ENCODE measurements at places on chromosomes 3 and 15.
A peak's percentile ranks its signal among the peaks of the same experiment; 100 is the strongest.

- DNase-seq: no peak
These were observed 207.7 kb upstream of the ATP11B start for GRCh38 chr3:182585532-182586150.

DNA sequence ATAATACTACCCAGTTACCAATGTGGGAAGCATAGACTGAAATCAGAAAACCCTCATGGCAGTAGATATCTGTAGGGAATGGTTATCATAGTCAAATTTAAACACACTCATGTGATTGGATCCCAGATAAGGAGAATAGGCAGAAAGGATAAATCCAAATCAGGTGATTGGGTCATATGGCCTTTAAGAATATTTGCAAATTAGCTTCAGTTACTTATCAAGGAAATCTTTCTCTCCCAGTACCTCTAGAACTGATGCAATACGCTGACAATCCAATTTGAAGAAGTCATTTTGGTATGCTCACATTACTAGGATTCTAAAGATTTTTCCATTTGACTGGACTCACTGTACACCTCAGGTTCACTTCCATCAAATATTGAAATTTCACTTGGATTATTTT, 87.7 kb upstream of the MNS1 start:
- no peak for DNase-seq

DNA sequence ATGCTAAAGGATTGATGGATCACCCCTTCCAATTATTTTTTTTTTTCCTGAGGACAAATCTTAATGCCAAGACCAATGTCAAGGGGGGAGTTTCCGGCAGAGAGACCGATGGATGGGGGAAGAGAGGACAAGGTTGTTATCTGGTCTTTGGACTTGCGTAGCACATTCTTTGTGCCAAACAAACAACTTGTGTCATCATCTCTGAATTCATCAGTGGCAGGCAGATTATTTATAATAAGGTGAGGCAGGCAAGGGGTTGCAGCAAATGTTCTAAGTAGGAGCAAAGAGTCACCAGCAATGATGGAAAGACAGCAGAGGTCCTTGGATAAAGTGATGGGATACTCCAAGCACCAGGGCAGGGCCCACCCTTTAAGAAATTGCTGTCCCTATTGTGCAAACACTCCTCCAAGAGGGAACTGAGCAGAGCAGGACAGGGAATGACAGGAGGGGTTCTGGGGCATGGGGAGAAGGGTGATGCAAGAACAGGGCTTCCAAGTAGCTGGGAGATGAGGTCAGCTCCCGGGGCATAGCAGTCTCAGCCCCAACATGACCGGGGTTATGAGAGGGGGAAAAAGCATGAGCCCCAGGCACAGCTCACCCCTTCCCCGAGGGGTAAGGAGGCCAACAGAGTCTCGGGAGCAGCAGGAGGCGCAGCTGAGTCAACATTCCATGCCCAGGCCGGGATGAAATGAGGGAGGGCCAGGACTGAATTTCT, 57.4 kb downstream of the ANXA2 start:
- DNase-seq: no peak

- no peak for DNase-seq
These were observed 96.9 kb upstream of the UBP1 start for GRCh38 chr3:33537133-33537532.

DNA sequence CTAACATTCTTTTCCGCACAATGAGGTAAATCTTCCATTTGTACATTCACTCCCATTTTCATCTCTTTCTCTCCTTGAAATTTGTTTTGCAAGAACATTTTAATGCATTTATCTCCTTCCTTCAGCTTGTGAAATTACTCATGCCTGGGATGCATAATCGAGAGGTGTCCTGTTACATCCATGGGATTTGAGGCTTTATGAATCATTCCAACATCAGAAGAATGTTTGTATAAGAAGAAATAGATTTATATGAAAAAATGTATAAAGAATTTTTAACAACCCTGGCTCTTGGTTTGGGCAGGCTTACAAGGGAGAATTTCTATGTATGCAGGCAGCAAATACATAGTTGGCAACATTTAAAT, 93.2 kb upstream of the MBNL1 start:
- DNase-seq: no peak

- DNase-seq: no peak
These were observed 1.1 kb upstream of the NR2C2 start for GRCh38 chr3:14946236-14946635.

- DNase-seq: peak; percentile 18
These were observed 15.1 kb downstream of the PLSCR5 start for GRCh38 chr3:146589899-146590508.

- no peak for DNase-seq
These were observed 1.2 kb downstream of the MYD88 start for GRCh38 chr3:38139652-38140051.

GRCh38 chr3:60048447-60048848, 998.6 kb upstream of the CFAP20DC start:
- DNase-seq: no peak

- DNase-seq: no peak
These were observed 1.2 kb upstream of the ITIH4 start for GRCh38 chr3:52831500-52832301.

DNA sequence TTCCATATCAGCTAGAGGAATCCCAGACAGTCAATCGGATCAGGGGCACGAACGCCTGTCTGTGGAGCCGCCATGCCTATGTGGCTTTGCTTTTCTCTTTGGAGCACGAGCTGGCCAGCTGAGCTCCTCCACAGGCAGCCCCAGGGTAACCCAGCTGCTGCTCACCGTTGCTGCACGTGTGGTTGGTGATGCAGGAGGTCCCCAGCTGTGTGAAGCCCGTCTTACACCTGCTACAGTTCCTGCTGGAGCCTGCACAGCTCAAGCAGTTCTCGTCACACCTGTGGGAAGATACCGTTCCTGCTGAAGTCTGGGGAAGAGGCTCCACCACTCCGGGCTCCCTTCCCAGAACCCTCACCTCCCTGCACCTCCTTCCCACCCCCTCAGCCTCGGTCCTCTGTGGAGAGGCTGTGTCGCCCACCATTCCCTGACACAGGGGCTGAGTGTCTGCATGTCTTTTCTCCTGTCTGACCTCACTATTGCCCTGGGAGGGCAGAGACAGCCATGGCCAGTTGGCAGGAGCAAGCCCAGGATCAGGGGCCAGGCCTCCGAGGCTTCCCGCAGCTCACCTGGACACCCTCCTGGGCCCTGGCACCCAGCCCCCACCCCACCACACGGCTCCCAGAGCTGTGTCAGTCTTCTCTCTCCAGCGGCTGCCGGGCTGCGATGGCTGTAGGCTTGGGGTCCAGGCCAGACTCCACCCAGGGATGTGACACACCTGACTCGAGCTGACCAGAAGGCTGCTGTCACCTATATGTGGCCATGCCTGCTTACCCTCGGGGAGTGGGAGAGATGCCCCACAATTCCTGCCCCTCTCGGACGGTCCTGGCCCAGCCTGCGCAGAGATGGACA, 12.2 kb upstream of the SNRPA1 start:
- DNase-seq: no peak

- DNase-seq: no peak
These were observed 257.0 kb downstream of the LSAMP start for GRCh38 chr3:116188231-116188785.

DNA sequence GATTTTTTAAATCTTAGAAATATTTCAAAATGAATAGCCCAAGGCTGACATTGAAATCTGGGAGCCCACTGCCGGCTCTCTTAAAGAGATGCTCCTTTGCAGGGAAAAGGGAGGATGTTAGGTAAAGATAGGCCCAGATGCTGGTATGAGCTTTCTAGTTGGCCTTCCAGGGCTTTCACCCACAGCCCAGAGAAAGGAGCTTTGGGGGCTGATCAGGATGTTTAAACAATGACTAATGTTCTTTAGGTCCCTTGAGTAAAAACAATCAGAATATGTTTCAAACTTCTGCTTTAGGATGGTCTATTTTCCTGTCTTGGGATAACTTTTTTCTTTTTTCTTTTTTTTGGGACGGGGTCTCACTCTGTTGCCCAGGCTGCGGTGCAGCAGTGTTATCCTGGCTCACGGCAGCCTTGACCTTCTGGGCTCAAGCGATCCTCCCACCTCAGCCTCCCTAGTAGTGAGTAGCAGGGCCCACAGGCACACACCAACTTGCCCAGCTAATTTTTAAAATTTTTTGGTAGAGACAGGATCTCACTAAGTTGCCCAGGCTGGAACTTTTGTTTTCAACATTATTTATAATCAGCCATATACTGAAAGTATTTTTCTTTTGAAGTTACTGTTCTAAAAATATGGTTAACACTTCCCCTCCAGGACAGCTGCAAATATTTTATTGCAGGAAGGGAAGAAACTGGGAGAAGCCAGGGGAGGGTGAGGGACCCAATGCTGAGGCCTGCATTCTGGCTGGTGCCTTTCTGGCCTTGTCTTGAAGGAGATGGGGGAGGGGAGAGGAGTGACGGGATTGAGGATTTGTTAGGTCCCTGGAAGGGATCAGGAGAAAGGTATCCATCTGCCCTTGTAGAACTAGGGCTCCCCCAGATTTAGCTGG, 70.1 kb downstream of the TRAK1 start:
- DNase-seq: no peak

- no peak for DNase-seq
These were observed 5.5 kb upstream of the ZNF662 start for GRCh38 chr3:42900226-42901072.

DNA sequence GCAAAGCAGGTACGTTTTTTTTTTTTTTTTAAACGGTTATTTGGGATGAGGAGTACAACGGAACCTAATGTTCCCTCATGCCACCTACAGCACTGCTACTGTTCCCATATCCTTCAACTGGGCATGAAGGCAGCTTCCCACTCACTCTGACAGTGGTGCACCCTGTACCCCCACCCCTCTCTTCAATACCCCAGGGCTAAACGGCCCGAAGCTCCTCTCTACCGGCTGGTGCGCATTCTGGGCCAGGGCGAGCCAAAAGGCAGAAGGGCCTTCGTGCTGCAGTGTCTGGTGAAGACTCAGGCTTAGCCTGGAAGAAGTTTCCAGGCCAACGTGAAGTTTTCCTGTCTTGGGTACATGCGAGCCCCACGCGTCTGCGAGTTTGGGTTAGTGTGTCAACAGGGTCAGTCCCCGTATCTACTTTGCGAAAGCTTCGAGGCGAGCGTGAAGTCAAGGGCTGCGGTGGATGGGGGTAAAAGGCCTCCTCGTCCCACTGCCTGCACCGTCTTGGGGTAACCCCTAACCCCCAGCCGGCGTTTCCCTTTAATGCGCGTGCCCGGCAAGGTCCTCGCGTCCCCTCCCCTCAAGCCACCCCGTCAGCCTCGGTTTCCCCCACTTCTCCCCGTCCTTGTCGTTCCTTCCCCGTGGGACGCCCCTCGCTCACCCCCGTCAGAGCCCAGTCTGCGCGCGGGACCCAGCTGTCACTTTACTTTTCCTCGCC, 765 bp upstream of the UBE2E2 start:
- no peak for DNase-seq

DNA sequence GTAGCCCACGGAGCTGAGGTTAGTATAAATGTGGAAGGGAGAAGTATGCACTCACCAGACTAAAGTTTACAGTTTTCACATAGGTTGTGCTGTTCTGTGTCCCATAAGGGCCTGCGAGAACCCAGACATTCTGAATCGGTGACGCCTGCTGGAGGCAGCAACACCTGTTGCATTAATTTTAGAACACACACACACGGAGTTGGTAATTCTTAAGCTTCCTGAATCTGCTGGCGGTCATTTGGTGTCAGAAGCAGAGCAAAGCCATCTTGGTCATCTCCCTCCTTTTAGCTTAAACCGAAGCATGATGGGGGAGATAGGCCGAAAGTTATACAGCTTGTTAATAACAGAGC, 41.1 kb upstream of the AP3B2 start:
- no peak for DNase-seq

GRCh38 chr3:125957674-125958510, 11.1 kb upstream of the ROPN1B start:
- peak; percentile 30 for DNase-seq

DNA sequence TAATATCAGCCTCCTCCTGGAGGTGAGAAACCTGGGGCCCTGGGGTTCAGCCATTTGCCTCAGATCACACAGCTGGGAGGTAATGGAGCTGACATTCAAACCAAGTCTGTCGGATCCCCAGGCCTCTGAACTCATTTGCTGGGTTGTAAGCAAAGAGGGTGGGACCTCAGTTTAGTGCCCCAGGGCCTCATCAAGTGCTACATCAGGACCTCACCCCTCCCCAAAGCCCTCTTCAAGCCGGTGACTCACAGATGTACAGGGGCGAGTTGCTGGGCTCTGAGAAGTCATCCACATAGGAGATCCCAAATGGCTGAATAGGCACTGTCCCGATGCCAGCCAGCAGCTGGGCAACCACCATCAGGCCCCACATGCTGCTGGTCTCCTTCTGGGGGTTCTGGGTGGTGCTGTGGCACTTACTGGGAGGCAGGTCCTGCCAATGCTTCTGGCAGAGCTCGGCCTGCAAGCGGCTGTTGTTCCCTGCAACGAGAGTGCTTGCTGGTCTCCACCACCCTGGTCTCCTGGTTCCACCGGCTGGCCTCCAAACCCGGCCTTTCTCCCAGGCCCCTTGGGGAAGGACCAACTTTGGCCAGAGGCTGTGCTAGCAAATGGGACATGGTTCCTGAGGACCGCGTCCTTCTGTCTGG, 59.2 kb upstream of the RAB6B start:
- no peak for DNase-seq

GRCh38 chr3:32758375-32758753, 59.4 kb upstream of the TRIM71 start:
- no peak for DNase-seq

DNA sequence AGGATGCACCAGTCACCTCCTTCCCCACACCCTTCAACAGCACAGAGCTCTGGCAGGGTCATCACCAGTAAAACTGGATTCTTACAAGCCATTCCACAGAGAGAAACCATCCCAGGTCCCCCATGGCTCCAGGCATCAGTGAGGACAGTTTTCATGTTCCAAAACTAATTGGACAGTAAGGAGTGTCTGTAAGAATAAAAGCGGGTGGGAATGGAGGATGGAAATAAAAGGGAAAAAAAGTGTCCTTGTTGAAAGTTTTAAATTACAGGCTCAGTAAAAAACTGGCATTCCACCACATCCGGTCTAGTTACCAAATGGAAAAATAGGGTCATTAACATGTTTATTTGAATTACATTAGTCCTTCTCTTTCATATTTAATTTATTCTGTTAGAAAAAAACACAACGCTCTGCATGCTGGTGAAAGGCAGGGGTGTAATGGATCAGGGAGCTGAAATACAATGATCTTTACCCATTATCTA, 117.4 kb downstream of the TIGIT start:
- no peak for DNase-seq

GRCh38 chr15:57457726-57458125, 81.4 kb downstream of the CGNL1 start:
- DNase-seq: no peak

DNA sequence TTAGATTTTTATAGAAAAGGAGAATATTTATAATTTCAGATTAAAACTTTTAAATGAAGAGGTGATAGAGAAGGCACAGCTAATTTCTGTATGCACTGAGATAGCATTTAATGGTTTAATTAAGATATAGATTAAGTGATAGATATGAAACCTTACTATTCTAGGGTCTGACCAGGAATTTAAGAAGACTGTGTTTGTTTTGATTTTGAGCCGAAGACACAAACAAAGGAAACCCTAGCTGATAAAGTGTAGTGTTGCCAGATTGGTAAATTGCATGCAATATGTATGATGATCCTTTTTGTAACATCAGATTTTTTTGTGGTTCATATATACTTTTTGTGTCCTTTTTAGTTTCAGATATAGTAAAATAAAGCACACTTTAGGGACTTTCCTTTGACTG, 141.8 kb downstream of the ZPLD1 start:
- DNase-seq: no peak

All from NCI-H1930 (cell line).